ENCODE measurements at places on chromosomes 2 and 18.
A peak's percentile ranks its signal among the peaks of the same experiment; 100 is the strongest.

GRCh38 chr2:200422071-200422470 is 87.8 kb downstream of the KCTD18 start:
- no peak for DNase-seq

GRCh38 chr18:2087877-2088673 is 483.2 kb downstream of the METTL4 start:
- no peak for DNase-seq

GRCh38 chr2:196205881-196206435 is 34.6 kb upstream of the STK17B start:
- DNase-seq: no peak

GRCh38 chr2:62603154-62603712 is 97.2 kb upstream of the TMEM17 start:
- no peak for DNase-seq

- DNase-seq: no peak
Observed at GRCh38 chr18:26656944-26657536, 108.7 kb upstream of the KCTD1 start.

- DNase-seq: no peak
Observed at GRCh38 chr2:196128749-196129148, 42.6 kb downstream of the STK17B start.

GRCh38 chr2:64635976-64636911 is 17.5 kb downstream of the SERTAD2 start:
- DNase-seq: no peak

DNA sequence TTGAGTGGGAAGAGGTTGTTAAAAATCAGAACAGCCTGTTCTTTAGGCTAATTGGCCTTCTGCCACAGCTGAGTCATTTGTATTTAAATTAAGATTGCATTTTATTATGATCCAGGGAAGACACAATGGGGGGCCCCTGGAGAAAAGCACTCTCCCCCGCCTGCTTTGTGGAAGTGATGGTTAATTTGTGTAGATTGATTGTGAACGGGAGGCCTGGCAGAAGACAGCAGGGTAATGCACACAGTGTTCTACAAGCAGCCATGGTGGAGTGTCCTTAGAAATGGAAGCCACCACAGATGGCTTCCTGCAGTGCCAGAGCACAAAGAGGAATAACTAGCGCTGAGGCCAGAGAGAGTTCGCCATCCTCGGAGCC is 19.6 kb downstream of the RAMP1 start:
- no peak for DNase-seq

GRCh38 chr2:43142921-43143438 is 83.4 kb downstream of the ZFP36L2 start:
- DNase-seq: no peak

DNA sequence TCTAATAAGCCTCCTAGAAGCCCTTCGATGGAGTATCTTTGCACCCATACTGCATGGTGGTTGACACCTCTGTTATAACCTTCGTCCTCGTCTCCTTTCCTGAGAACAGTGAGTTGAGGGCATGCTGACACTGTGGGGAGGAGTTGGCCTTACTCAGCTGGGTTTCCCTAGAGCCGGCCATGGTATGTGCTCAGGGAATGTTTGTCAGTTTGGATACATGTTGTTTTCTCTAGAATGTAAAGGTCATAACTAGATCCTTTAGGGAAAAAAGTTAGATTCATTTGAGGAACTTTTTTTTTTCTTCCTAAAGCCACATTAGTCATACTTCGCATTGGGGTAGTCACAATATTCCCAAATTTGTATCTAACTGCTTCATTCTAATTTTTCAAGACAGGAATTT is 106.0 kb upstream of the FOSL2 start:
- no peak for DNase-seq

DNA sequence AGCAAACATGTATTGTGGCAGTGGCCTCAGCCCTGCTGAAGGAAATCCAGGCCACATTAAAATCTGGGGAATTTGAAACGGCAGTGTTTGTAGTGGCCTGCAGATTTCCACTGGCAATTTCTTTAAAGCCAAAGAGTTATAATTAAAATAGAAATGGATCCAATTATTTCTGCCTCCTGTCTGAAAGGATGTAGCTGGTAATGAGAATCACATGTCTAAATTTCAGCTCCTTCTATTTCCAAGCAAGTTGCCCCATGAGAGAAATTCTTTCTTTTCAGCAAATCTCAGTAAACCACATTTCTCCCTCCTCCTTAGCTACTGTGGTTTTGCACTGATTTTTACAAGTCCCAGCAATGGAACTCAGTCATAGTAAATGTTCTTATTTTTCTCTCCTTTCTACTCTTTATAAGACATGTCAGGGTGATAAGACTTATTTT is 55.4 kb upstream of the ZNF396 start:
- DNase-seq: no peak

DNA sequence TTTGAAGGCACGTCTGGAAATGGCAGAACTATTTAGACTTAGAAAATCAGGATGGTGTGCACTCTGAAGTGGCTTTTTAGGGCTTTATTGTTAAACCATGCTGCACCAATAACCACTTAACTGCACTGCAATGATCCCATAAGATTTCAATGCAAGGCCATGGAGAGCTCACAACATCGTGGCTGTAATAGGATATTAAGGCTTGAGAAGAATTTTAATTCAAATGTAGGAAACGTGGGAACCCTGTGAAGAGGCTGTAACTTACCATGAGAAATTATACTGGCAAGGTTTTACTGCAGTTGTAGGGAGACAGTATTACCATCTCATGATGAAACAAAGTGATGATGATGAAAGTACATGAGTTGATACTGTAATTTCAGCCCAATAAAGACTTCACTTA is 242.5 kb downstream of the AFF3 start:
- no peak for DNase-seq

DNA sequence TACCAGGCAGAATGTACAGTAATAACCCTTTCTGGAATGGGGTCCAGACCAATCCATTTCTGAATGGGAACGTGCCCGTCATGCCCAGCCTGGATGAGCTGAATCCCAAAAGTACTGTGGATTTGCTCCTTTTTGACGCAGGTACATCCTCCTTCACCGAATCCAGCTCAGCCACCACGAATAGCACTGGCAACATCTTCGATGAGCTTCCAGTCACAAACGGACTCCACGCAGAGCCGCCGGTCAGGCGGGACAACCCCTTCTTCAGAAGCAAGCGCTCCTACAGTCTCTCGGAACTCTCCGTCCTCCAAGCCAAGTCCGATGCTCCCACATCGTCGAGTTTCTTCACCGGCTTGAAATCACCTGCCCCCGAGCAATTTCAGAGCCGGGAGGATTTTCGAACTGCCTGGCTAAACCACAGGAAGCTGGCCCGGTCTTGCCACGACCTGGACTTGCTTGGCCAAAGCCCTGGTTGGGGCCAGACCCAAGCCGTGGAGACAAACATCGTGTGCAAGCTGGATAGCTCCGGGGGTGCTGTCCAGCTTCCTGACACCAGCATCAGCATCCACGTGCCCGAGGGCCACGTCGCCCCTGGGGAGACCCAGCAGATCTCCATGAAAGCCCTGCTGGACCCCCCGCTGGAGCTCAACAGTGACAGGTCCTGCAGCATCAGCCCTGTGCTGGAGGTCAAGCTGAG is 89.6 kb downstream of the SH3BP4 start:
- DNase-seq: no peak

DNA sequence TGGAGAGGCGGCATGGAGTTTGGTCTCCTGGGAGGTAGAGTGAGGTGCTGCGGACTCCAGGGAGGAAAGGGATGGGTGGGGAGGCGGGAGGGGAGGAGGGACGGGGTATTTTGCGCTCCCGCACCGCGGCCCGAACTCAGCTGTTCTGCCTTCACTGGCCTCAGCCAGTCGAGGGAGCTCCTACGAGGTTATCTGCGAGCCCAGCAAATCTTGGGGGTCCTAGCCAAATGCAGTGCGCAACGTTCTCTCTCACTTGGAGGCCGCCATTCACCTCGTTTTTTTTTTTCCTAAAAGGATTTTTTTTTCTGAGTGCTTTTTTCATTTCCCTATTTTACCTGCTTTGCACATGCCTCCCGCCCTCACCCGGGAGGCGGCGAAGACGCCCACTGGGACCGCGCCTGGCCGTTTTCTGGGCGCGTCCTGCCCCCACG is 877 bp upstream of the BCL2L11 start:
- DNase-seq: no peak

DNA sequence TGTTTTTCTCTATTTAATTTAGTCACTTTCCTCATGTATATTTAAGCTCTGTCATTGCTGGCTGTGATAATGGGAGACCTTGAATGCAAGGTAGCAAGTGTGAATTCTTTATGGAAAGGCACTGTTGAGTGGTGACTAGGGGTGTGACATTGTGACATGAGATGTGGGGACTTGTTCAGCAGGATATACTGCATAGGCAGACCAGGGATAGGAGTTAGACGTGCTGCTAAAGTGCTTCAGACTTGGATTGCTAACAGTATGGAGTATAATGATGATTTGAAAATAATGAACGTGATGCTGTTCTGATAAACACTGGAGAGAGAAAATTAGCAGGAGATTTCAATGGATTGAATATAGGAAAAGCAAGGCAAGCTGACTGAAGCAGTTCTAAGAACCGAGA is 135.1 kb downstream of the NCOA1 start:
- no peak for DNase-seq

DNA sequence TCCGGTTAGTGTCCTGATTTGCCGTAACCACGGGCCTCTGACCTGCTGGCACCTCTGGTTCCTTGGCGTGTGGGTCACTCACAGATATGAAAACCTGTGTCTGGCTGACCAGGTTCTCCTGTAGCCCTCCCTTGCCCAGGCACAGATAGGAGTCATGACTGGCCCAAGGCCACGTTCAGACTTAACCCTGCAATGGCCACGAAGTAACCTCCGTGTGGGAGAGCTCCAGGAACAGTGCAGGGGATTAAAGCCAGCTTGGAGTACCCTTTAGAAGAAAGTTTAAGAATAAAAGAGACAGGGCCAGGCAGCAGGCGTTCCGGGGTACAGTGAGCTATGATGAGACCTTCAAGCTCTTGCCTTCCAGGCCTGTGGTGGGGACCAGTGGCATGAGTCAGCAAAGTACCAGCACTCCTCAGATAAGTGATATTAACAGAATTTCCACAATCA is 25.5 kb downstream of the CENPO start:
- no peak for DNase-seq

DNA sequence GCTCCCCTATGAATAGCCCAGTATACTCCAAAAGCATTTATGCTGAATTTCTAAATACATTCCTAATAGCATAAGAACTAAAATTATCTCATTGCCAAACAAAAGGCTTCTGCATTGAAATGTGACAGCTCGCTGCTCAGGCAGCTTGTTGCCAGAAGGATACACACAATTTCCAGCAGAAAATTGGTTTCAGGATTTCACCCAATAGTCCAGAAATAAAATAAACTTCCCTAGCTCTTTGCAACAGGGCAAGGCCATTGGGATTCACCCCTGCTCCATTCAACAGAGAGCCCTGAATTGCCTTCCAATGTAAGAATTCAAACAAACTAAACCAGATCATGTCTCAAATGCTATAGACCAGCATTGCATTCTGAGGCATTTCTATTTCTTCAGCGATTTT is 70.7 kb downstream of the RBM43 start:
- no peak for DNase-seq

GRCh38 chr2:215138479-215138878 is at the start of gene ABCA12:
ABCA12 (minus strand) TSS chr2:215138626; CDS start chr2:215138208, 418 bp downstream.
- no peak for DNase-seq

- no peak for DNase-seq
Observed at GRCh38 chr18:79275992-79276391, 119.7 kb upstream of the NFATC1 start.

DNA sequence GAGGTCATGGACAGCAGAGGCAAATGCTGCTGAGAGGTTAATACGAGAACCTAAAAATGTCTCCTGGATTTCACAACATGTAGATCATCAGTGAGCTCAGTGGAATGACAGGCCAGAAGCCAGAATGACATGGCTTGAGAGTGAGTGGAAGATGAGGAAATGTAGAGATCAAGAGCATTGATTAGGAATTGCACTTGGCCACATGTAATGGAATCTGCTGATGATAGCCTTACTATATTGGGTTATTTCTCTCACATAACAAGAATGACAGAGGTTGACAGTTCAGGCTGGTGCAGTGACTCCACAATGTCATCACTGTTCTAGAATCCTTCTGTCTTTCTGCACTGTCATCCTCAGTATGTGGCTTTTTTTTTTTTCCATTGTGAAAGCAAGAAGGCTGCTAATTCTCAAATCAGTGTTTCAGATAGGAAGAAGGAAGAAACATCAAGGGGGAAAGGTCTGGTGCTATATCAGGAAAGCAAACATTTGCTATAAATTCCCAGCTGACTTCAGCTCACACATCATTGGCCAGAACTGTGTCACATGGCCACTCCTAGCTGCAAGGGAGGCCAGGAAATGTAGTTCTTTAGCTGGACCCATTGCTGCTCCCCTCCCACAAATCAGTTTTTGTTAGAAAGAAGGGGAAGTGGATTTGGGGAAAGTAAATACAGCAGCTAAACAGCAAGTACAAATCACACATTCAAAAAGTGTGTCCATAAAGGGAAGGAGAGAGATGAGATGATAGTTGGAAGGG is 127.2 kb downstream of the FAM161A start:
- DNase-seq: no peak

DNA sequence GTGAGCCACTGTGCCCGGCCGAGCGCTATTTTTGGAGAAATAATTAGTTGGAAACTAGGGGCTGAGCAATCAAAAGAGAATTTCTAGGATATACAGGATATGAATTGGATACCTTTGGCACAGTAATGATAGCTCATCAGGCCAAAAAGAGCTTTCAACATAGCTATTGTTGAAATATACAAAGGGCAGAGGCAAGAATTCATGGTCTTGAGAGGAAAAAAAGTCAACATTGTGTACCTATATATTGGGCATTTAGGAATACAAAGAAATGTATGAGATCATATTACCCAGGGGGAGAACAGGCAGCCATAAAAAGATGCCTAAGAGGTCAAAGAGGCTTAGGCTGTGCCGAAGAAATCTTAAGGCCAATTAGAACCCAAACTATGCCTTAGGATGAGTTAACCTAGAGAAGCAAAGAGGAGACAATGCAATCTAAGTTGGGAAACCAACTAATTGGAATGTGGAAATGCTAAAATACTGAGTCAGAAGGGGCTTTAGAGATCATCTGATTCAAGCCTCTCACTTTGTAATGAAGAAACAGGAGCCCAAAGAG is 99.0 kb downstream of the RBBP8 start:
- DNase-seq: no peak

GRCh38 chr2:184302506-184302905 is 295.8 kb upstream of the ZNF804A start:
- no peak for DNase-seq

GRCh38 chr2:207530160-207531031 is 634 bp downstream of the CREB1 start:
- peak; percentile 31 for DNase-seq

- no peak for DNase-seq
Observed at GRCh38 chr2:134712299-134712698, 6.5 kb downstream of the TMEM163 start.

GRCh38 chr2:176088937-176089842 is 3.3 kb upstream of the HOXD13 start:
- DNase-seq: no peak
